ENCODE measurements at places on chromosomes 6 and 20.

- DNase-seq, result no peak
- no peak overlapping the region for H3K4me3 ChIP-seq
- H3K27ac ChIP-seq, result no peak overlapping the region
- H3K4me1 ChIP-seq, result no peaks in the 10 kb centered on the region
- no peaks in the 10 kb centered on the region for H3K36me3 ChIP-seq
These were observed 88.1 kb downstream of the RSPH3 start for GRCh38 chr6:158911746-158912480.

DNA sequence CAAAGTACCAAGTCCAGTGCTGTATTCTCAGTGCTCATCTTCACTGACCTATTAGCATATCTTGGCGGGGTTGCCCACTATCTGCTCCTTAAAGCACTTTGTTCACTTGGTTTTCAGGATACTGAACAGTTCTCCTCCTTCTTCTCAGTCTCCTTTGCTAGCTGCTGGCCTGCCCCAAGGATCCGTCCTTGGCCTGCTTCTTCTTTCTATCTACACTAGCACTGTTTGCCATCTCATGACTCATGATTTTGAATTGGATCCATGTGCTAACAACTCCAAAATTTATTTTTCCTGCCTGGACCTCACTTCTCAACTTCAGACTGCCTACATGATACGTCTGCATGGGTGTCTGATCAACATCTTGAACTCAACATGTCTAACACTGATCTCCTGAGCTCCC, 15.5 kb downstream of the TPD52L1 start:
- peaks cover 2% of the 10 kb centered on the region for H3K36me3 ChIP-seq
- DNase-seq, result no peak

GRCh38 chr20:50426866-50427718, 83.1 kb upstream of the PTPN1 start:
- H3K27ac ChIP-seq, result no peak overlapping the region
- H3K27me3 ChIP-seq, result no peaks in the 10 kb centered on the region
- H3K4me1 ChIP-seq, result peaks cover 25% of the 10 kb centered on the region

DNA sequence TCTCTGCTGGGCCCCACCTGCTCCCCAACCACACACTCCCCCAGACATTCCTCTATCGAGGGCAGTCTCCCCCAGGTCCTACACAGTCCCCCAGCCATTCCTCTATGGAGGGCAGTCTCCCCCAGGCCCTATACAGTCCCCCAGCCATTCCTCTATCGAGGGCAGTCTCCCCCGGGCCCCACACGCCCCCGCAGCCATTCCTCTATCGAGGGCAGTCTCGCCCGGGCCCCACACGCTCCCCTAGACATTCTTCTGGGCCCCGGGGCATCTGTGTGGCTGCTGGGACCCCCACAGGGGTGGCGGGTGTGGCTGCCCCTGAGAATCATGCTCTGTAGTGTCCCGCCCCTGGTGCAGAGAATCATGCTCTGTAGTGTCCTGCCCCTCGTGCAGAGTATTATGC, 43.6 kb upstream of the BHLHE23 start:
- peaks cover 15% of the 10 kb centered on the region for H3K27me3 ChIP-seq
- H3K4me1 ChIP-seq, result no peaks in the 10 kb centered on the region
- H3K27ac ChIP-seq, result no peak overlapping the region

DNA sequence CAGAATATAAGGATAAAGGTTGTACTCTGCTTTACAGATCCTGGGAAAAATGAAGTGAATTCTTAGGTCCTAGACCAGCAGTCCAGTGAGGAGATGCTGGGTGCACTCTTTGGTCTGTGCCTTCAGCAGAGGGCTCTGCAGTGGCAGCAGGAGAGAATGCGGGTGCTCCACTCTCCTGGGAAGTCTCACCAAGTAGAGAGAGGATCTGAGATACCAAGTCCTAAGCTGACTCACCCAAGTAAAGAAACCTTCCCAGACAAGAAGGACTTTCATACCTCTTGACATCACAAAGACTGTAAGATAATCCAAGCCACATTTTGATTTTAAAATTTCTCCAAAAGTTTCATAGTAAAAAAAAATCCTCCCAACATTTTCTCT, 116.9 kb upstream of the EMILIN3 start:
- no peaks in the 10 kb centered on the region for H3K27me3 ChIP-seq
- DNase-seq, result no peak
- H3K4me1 ChIP-seq, result peaks cover 56% of the 10 kb centered on the region
- H3K36me3 ChIP-seq, result peaks cover 59% of the 10 kb centered on the region

DNA sequence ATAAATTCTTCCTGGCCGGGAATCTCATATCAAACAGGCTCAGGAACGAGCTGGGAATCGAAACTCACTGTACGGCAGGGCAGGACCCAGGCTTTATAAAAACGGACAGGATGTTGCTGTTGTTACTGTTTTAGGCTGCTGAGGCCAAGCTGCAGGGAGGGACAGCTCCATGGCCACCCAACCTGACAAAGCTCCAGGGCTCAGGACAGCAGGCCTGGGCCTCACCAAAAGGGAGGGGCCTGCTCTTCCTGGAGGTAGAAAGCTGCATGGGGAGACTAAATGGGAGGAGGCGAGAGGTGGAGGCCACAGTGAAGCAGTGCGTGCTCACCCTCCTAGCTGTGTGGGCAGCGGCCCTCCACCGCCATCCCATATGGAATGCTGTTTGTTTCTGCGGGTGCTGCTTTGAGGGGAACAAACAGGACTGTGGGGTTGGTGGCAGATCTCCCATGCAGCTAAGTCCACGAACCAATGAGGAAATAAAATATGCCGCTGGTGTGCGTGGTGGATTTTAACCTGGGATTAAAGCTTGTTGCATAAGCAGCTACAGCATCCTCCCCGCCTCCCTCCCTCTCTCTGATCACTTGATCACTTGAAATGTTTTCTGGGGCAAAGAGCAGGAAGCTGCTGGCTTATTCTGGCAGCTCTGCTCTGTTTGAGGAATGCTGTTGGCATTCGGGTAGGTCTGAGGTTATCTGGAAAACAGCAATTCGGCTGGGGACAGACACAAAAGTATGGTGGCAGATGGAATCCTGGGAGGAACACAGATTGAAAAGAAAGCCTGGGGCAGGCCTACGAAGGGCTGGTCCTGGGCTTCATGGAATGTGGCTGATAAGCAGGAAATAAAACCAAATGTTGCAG, 2.4 kb upstream of the ZMYND8 start:
- no peaks in the 10 kb centered on the region for H3K27me3 ChIP-seq
- peaks cover 64% of the 10 kb centered on the region for H3K4me1 ChIP-seq
- no peaks in the 10 kb centered on the region for H3K36me3 ChIP-seq
- no peak for DNase-seq
- peak overlapping the region; percentile 48 for H3K4me3 ChIP-seq

DNA sequence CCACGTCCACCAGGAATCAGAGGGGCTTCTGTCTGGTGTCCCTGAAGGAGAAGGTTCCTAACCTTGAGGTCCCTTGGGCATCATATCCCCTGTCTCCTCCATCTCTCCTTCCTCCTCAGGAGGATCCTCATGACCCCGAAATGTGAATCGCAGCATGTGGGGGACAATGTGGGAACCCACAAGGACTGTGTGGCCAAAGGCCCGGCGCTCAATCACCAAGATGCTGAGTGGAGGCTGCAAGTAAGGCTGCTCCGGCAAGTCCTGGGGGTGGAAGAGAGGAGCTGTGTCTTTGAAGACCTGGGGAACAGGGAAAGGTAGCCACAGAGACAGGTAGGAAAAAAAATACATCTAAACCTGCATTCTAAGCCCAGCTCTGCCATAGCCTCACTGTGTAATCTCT, 36.4 kb upstream of the SPAG4 start:
- H3K4me3 ChIP-seq, result no peak overlapping the region
- no peaks in the 10 kb centered on the region for H3K4me1 ChIP-seq
- H3K36me3 ChIP-seq, result no peaks in the 10 kb centered on the region

GRCh38 chr6:100099189-100100074, 105.4 kb upstream of the MCHR2 start:
- H3K27me3 ChIP-seq, result peaks cover 41% of the 10 kb centered on the region
- H3K36me3 ChIP-seq, result no peaks in the 10 kb centered on the region
- H3K4me3 ChIP-seq, result no peak overlapping the region
- H3K27ac ChIP-seq, result no peak overlapping the region

DNA sequence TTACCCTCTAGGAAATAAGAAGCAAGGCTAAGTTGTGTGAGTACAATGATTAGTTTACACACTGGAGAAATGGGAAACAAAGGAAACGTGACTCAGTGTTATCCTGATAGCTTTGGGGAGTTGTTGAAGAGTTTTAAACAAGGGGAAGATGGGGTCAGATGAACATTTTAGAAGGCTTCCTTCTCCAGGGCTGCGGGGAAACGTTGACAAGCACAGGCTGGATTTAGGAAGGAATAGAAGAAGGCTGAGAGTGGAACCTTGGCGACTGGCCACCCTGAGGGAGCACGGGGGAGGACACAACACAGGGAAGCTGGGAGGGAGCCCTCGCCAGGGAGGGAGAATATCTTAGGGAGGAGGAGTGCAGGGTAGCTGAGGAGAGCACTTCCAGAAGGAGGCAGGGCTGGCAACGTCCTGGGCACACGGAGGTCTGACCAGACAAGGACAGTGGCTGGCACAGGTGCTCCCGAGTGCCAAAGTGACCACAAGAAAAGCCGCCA, 134.7 kb downstream of the AIG1 start:
- H3K36me3 ChIP-seq, result peaks cover 4% of the 10 kb centered on the region
- H3K27ac ChIP-seq, result no peak overlapping the region
- peaks cover 19% of the 10 kb centered on the region for H3K4me1 ChIP-seq
- DNase-seq, result no peak
- H3K4me3 ChIP-seq, result no peak overlapping the region

DNA sequence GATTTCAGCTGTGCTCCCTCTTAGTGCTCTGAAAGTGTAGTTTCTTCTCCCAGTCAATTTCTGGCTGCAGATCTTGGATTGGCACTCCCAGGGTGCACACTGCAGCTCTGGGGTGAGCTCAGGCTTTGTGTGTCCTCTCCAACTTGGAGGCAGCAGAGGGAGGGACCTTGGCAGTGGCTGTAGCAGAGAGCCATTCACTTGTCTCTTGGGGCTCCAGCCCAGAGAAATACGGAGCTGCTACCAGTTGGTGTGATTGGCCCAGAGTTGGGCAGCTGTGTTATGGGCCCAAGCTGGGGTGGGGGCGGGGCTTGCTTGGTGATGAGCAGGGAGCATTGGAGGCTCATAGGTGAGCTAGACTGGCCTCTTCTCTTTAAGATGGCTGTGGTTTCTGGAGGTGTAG, 65.9 kb downstream of the KLHL32 start:
- H3K27me3 ChIP-seq, result peaks cover 2% of the 10 kb centered on the region
- no peak overlapping the region for H3K27ac ChIP-seq
- no peaks in the 10 kb centered on the region for H3K36me3 ChIP-seq
- DNase-seq, result no peak

DNA sequence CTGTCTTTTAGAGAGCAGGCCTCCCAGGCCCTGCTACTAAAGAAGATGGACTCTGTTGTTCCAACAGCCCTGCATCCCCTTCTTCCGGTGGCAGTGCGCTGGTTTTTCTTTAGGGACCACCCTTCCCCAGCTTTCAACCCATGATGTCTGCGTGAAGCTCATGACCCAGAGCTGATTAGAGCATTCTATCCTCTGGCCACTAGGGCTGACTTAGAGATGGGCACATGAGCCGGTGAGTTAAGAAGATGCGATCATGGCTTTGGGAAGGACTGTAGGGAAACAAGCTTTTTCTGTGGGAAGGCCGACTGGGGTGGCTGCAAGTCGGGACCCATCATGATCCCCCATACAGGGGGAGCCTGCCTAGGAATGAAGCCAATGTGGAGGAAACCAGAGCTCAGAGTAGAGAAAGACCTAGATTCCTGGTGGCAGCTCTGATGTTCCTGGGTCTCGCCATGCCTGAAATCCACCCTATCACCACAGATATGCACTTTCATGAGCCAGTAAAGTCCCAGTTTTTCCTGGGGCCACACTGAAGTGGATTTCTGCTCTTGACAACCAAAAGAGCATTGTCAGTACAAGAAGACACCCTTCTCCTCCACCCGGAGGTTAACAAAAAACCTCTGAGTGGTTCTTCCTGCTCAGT, 29.1 kb upstream of the STX16 start:
- H3K27me3 ChIP-seq, result no peaks in the 10 kb centered on the region
- no peak overlapping the region for H3K27ac ChIP-seq
- DNase-seq, result no peak
- H3K36me3 ChIP-seq, result no peaks in the 10 kb centered on the region
- no peak overlapping the region for H3K4me3 ChIP-seq
- peaks cover 45% of the 10 kb centered on the region for H3K4me1 ChIP-seq

- H3K4me1 ChIP-seq, result no peaks in the 10 kb centered on the region
- no peaks in the 10 kb centered on the region for H3K36me3 ChIP-seq
- DNase-seq, result no peak
- no peak overlapping the region for H3K4me3 ChIP-seq
These were observed 290.7 kb downstream of the PHF3 start for GRCh38 chr6:63926258-63926780.

DNA sequence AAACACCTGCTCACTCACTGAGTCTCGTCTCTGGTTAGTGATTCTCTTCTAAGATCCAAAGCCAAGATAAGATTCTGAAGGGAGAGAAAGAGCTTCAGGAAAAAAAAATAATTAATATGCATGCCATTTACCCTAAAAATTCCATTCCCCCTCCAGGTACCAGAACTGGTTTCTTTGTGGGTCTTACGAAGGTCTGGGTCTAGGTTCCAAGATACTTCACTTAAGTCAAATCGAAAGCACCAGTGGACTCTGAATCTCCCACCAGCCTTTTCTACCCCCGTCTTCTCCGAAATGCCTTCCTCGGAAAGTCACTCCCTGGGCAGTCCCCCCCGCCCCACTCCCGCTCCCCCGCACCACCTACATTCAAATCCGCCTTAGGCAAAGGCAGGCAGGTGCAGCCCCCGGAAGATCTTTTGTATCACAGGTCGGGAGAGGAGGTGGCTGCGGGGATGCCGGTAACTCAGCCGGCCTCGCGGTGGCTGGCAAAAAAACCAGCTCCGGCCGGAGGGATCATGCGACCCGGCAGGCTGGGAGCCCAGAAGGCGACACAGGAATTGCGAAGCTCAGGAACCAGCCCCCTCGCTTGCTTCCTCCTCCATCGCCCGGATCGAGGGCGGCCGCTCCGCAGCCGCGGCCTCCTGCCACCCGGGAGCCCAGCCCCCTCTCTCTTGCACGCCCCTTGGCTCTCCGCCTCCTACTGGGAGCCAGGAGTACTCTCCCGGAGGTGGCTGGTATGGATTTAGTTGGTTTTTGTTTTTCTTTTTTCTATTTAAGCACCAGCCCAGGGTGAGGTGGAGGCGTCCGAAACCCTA, at the start of gene BCL2L1:
Gene BCL2L1 (minus strand): TSS at position 612 of the 812 bp plus-strand sequence. CDS start 650 bp downstream, outside the sequence.
- peak within 1 kb of the TSS; percentile 98 for H3K27ac ChIP-seq
- H3K4me3 ChIP-seq, result peak within 1 kb of the TSS; percentile 90
- peaks cover 52% of the 10 kb centered on the region for H3K4me1 ChIP-seq
- peak; percentile 94 for DNase-seq
- peaks cover 25% of the 10 kb centered on the region for H3K36me3 ChIP-seq

- H3K36me3 ChIP-seq, result no peaks in the 10 kb centered on the region
- H3K27ac ChIP-seq, result no peak overlapping the region
- H3K4me3 ChIP-seq, result no peak overlapping the region
- H3K27me3 ChIP-seq, result no peaks in the 10 kb centered on the region
These were observed 183.2 kb downstream of the DLL1 start for GRCh38 chr6:170107606-170108222.

Data from osteocyte (in vitro differentiated cells).